ENCODE measurements at places on chromosomes 2 and 18.
A peak's percentile ranks its signal among the peaks of the same experiment; 100 is the strongest.

DNA sequence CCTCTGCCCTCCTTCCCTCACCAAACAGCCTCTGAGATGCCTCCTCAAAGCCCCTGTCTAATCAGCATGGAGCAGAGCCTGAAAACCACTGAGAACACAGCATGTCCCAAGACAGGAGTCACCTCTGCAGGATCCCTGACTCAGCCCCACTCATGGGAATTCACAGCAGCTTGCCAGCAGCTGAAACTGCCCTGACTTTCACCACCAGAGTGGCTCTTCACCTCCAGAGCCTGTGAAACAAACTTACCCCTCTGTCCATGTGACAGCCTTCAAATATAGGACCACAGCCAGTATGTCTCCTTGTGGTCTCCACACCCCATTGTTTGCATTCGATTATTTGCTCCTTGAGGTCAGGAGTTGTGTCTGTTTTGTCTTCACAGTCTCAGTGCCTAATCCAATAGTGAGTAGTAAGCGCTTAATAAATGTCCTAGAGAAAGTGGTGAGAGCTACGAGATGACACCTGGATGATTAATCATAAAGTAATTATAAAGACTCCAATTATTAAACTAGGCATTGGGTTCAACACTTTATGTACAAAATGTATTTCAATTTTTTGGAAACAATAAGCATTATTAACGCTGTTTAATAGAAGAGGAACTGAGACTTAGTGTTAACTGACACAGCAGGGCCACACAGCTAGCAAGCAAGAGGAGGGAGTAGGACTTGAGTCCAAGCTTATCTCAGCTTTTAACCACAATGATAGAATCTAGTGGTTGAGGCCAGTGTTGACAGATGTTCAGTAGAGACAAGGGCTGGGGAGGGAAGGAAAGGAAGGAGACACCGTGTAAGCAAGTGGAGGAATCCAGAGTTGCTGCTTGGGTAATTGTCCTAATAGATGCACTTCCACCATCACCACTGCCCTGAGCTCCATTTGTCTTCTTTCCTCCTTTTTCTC, 358.7 kb upstream of the TNP1 start:
- no peak for DNase-seq

DNA sequence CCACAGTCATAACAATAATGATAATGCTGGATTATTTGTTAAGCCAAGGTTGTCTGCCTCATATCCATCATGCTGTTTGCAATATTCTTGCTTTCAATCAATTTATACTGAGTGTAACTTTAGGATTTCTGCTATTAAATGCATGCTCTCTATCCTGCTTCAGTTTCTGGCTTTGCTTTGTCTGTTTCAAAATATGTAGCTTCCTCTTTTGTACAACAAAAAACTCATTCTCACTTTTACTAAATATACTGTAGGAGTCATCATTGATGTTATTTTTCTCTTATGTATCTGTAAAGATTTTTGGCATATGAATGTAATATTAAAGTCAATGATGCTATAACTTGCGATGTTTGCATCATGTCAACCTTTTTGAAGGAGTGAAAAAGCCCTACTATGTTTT, 149.3 kb downstream of the GPD2 start:
- no peak for DNase-seq

- peak; percentile 99 for DNase-seq
These were observed at the start of gene GIGYF2 for GRCh38 chr2:232697059-232697806. TSS of gene GIGYF2 (plus strand) at chr2:232697331. CDS start at chr2:232735198, 37,867 bp downstream.

- DNase-seq = no peak
These were observed 12.7 kb downstream of the SMAD7 start for GRCh38 chr18:48937869-48938750.

DNA sequence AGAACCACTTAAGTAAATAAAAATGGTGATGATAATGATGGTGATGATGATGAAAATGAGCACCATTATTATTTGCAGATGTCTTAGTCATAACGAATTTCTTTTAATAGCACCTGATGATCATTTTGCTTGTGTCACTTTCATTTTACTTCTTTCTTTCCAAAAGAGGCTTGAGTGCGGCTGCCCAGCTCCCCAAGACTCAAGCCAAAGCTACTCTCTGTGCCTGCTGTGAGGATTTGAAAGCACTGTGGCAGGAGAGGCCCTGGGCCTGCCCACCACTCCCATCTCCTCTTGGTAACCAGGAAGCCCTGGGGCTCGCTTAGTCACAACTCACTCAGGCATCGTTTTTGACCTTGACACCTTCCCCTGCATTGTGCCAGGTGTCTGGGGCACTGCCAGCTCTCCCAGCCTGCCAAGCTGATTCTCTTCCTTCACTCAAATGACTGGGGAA, 41.2 kb downstream of the RPL37A start:
- DNase-seq = no peak

- no peak for DNase-seq
These were observed 361.2 kb upstream of the SOX11 start for GRCh38 chr2:5330961-5331360.

- DNase-seq = no peak
These were observed 50.6 kb upstream of the DCC start for GRCh38 chr18:52289392-52289791.

- DNase-seq = no peak
These were observed 88.6 kb upstream of the B3GNT7 start for GRCh38 chr2:231306791-231307393.
